ENCODE measurements at places on chromosomes 5 and 9. TPM values are rescaled to one million over a fixed set of nuclear protein-coding genes. Genes with fewer than 3 reads are reported as not detected.

Gene PTGES
- 9.8 TPM for total RNA-seq

Gene COMMD10
- total RNA-seq = 33.6 TPM

Gene PCDHA8
- total RNA-seq = 0.21 TPM

GRCh38 chr5:54470128-54470527, 14.6 kb downstream of the HSPB3 start:
- no peak for DNase-seq
- no peak overlapping the region for H3K4me3 ChIP-seq
- no peaks in the 10 kb centered on the region for H3K27me3 ChIP-seq
- no peaks in the 10 kb centered on the region for H3K36me3 ChIP-seq

DNA sequence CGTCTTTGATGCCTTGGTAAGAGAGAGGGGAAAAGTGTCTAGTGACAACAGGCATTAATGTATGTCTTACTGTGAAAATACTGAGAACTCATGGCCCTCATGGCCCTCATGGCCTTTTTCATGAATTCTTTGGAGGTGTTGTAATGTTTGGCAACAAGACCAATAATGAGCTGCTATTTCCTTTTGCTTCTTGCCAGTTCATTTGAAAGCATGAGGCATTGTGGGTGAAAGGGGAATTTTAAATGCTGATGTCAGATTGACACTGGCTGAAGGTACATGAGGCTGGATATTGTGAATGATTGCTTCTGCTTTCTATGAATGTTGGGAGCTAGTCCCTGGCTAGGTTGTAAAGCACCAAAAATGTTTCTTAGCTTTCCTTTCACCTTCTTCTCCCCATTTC, 79.2 kb downstream of the DOCK2 start:
- peak; percentile 79 for DNase-seq
- H3K4me3 ChIP-seq = no peak overlapping the region
- no peaks in the 10 kb centered on the region for H3K27me3 ChIP-seq

DNA sequence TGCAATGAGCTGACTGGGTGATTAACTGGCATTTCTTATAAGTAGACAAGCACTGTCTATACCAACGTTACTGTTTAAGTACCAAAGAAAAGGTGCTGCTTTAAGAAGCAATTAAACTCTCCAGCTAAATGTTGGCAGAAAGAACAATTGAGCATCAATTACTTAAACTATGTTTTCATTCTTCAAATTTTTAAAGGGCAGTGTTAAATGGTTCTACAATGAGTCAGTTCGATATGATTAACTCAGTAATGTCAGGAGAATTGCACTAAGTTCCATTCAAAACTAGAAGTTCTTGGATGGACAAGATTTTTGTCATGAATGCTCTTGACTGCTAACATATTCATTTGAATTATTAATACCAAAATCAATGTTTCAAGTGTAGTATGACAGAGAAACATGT, 593.7 kb downstream of the DNAH5 start:
- no peaks in the 10 kb centered on the region for H3K36me3 ChIP-seq
- no peaks in the 10 kb centered on the region for H3K4me1 ChIP-seq
- no peak for DNase-seq

- H3K4me1 ChIP-seq = no peaks in the 10 kb centered on the region
- H3K27ac ChIP-seq = no peak overlapping the region
- no peak overlapping the region for H3K4me3 ChIP-seq
These were observed 88.9 kb downstream of the KCNT1 start for GRCh38 chr9:135790850-135791249.

GRCh38 chr5:91487420-91487819, 104.3 kb upstream of the ARRDC3 start:
- no peaks in the 10 kb centered on the region for H3K36me3 ChIP-seq
- H3K27ac ChIP-seq = no peak overlapping the region
- H3K27me3 ChIP-seq = no peaks in the 10 kb centered on the region
- no peak overlapping the region for H3K4me3 ChIP-seq
- no peak for DNase-seq

DNA sequence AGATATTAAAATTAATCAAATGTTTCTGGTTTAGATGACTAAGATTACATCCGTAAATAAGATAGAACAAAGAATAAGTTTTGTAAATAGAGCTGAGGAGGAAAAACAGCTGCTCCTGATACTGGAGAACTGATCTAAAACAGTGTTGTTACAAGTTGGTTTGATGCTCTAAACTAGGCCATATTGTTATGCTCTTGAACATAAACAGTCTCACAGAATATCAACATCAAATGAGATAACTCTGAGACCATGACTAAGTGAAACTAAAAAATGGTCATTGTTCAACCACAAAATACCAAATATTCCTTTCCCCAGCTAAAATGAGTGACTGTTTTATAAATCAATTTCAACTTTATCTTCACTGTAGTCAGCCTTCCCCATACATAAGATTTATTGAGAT, 16.5 kb upstream of the SRFBP1 start:
- H3K27me3 ChIP-seq = no peaks in the 10 kb centered on the region
- no peak overlapping the region for H3K4me3 ChIP-seq
- no peaks in the 10 kb centered on the region for H3K36me3 ChIP-seq
- no peak for DNase-seq

DNA sequence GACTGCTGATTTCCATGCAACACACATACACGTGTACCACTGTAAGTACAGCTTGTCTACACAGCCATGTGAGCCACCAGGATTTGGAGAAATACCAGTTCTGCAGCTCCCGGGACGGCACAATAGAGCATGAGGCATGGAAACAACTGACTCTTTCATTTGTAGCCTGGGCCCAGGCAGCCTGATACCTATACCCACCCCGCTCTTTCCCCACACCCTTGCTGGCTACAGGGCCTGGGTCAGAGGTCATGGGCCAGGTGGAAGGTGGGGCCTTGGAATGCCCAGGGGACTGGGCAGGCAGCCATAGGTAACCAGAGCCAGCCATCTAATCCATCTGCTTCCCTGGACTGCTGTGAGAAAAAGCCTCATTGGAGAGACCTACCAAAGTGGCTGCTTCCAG, 39.0 kb upstream of the ZSWIM6 start:
- no peaks in the 10 kb centered on the region for H3K36me3 ChIP-seq
- no peak overlapping the region for H3K4me3 ChIP-seq
- no peak for DNase-seq
- H3K27me3 ChIP-seq = no peaks in the 10 kb centered on the region

GRCh38 chr5:107570805-107571531, 99.8 kb downstream of the EFNA5 start:
- H3K27ac ChIP-seq = peak overlapping the region; percentile 53
- no peaks in the 10 kb centered on the region for H3K27me3 ChIP-seq
- DNase-seq = no peak

GRCh38 chr5:116573279-116573701, 1.3 kb downstream of the SEMA6A start:
- peak overlapping the region; percentile 78 for H3K27ac ChIP-seq
- H3K36me3 ChIP-seq = no peaks in the 10 kb centered on the region
- H3K4me3 ChIP-seq = peak overlapping the region; percentile 45
- peaks cover 41% of the 10 kb centered on the region for H3K27me3 ChIP-seq

- no peak for DNase-seq
- peaks cover 3% of the 10 kb centered on the region for H3K4me1 ChIP-seq
- no peaks in the 10 kb centered on the region for H3K36me3 ChIP-seq
- H3K27me3 ChIP-seq = no peaks in the 10 kb centered on the region
These were observed 172.0 kb upstream of the TBC1D2 start for GRCh38 chr9:98427491-98427890.
